ENCODE measurements at places on chromosomes 13 and 19.

GRCh38 chr19:36605877-36606478 is 865 bp downstream of the ZNF382 start:
- no peak for DNase-seq

GRCh38 chr13:48131533-48131932 is 36.6 kb upstream of the MED4 start:
- no peak for DNase-seq

- DNase-seq: no peak
Measured at GRCh38 chr19:3603121-3603811, 3.4 kb downstream of the TBXA2R start.

- DNase-seq: peak; percentile 63
Measured at GRCh38 chr13:32443111-32443510, 15.2 kb upstream of the N4BP2L1 start.

- DNase-seq: peak; percentile 28
Measured at GRCh38 chr19:30669329-30670010, 297.3 kb downstream of the ZNF536 start.

GRCh38 chr19:13241231-13242104 is 91.3 kb downstream of the IER2 start:
- DNase-seq: peak; percentile 43

DNA sequence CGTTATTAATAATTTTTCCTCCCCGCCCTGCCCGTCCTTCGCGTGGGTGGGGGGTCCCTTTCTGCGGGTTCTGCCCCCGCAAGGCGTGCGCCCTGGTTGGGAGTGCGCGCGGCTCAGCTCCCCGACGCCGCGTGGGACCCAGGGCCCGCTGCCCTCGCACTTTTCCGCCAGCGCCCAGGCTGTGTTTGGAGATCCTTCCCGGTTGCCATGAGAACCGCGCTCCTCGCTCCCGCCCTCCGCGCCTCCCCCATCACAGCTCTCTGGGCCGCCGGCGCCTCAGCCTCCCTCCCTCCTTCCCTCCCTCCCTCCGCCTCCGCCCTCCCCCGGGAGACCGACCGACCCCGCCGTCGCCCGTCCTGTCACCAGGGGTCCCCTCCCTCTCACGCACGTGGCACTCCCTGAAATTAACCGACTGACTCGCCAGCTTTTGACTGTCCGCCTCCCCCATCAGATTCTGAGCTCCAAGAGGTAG is 2.4 kb upstream of the SSBP4 start:
- DNase-seq: peak; percentile 92

DNA sequence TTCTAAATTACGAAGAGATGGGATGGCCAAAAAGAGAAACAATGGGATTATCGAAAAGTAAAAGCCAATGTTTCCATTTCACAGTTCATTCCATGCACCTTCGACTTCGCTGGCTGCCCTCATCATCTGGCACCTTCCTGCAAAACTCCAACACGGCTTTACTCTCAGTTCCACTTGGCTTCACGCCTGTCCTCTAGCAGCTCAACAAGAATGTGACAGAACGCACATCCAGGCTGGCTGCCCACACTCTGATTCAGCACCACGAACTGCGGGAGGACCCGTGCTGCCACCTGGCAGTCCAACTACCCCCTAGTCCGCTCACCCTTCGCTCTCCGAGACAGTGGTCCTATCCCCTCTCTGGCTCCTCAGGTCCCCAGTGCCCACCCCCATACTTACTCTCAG is 11.7 kb downstream of the ATP7B start:
- DNase-seq: no peak

DNA sequence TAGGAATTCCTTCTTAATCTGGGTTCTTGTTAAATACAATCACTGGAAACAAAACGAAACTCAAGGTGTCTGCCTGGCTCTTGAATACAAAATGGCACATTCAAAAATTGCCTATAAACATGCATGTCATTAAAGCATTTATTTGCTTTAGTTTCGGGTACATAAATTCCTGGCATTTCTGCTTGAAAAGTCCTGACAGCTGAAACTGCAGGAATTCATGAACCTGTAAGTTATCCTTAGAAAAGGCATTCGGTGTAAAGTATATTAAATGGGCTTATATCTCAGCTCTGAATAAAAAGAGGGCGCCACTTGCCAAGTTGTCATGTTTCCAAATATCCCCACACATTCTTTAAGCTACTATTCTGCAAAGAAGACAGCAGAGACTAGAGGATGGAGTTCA is 32.9 kb downstream of the RXFP2 start:
- DNase-seq: no peak

GRCh38 chr19:8702350-8702749 is 3.8 kb upstream of the ACTL9 start:
- peak; percentile 100 for DNase-seq

GRCh38 chr19:38833092-38833425 is 1.5 kb upstream of the ECH1 start:
- DNase-seq: no peak

DNA sequence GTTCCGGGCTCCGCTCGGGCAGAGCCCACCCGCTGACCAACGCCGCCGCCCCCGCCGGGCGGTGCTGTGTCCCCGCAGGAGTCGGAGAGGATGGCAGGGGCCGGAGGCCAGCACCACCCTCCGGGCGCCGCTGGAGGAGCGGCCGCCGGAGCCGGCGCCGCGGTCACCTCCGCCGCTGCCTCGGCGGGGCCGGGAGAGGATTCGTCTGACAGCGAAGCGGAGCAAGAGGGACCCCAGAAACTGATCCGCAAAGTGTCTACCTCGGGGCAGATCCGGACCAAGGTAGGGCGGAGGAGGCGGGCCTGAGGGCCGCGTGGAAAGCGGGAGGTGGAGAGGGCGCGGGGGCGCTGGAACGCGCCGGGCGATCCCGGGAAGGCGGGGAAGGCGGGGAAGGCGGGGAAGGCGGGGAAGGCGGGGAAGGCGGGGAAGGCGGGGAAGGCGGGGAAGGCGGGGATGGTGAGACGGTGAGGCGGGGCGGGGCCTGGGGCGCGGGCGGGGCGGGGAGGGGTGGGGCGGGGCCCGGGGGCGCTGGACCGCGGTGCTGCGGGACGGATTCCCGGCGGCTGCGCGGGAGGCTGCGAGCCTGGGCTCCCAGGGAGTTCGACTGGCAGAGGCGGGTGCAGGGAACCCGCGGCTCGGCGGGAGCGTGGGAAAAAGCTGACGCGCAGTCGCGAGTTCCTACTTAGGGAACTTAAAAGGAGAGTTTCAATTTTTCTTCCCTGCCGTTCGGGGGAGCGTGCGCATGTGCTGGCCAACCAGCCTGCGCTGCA is 421 bp downstream of the DGKH start:
- DNase-seq: peak; percentile 70

GRCh38 chr13:94776956-94777355 is 64.6 kb upstream of the SOX21 start:
- no peak for DNase-seq

DNA sequence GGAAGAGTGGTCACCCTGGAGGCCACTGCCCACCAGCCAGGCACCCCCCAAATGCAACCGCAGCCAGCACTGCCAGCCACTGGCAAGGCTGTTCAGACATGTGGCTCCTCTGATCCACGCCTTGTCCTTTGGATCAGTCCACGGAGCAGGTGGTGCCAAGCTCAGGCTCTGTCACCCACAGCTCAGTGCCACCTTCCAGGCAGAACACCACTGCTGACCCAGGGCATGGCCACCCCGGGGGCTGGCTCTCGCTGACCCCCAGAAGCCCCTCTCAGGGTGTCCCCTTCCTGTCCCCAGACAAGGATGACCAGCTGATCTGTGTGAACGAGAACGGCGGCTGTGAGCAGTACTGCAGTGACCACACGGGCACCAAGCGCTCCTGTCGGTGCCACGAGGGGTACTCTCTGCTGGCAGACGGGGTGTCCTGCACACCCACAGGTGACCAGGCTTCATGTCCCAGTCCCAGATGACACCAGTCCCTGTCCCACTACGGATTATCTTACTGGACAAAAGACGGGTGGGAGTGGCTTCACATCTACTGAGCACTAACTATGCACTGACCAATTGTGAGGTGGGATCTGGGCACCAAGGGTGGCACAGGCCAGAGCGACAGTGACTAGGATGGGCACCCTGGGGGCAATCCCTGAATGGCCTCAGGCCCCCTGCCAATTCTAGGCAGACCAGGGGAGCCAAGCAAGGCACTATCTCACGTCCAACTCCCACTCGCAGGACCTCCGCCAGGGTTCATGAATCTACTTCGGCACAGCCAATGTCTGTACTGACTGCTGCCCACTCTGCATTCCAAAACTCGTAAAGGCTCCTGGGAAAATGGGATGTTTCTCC is 7.0 kb upstream of the F10 start:
- DNase-seq: no peak
